GM23248 (cell line): ENCODE measurements at places on chromosomes 7 and 10.
A peak's percentile ranks its signal among the peaks of the same experiment; 100 is the strongest.

DNA sequence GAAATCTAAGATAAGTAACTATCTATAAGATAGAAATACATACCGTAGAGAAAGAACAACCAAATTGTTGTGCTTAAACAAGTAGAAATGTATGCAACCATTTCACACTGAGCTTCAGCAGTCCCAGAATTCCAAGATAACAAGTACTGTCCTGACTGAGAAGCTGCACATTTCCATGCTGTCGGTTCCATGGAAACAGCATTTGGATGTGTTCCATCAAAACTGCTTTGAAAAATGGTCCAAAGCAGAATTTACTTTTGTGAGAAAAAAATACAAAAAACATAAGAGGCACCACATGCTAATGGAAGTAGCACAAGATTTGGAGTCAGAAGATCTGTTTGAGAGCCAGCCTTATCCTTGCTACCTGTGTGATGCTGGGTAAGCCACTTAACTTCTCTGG is 92.6 kb downstream of the MTERF1 start:
- no peak for DNase-seq

DNA sequence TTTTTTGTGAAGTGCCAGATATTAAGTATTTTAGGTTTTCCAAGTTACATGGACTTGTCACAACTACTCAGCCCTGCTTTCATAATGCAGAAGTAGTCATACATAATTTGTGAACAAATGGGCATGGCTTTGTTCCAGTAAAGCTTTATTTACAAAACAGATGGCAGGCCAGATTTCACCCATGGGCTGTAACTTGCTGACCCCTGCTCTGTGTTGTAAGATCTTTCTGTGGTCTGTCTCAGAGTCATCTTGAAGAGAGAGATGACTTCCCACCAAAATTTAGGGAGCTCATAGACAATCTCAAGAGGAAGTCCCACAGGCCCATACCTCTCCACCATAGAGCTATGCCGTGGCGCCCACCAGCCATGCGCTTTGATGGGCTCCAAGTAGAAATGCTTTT is 616.1 kb downstream of the LRMDA start:
- DNase-seq, result no peak

DNA sequence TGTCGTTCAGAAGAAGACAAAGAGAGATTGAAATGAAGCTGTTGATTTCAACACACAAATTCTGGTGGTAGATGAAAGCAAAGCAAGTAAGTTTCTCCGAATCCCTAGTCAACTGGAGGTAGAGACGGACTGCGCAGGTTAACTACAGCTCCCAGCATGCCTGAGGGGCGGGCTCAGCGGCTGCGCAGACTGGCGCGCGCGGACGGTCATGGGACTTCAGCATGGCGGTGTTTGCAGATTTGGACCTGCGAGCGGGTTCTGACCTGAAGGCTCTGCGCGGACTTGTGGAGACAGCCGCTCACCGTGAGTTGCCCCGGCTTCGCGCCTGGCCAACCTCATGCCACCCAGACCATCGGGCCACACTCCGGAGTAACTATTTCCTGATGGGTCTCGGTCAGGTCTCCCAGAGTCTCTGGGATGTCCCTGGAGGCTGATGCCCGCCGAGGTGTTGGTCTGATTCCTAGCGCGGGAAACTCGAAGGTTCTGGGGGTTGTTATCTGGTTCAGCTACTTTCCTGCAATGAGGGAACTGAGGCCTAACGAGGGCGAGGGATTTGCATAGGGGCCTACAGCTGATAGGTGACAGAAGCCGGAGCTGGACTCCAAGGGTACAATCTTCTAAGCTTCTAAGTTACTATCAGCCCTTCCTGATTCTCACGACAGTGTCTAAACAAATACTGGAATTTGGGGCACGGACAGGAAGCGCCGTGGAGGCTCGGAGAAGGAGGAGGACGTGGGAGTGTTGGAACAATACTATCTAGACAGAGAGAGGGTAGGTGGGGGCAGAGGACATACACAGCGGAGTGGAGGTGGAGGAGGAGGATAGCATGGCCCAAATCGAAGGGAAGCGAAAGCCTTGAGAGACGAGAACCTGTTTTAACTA is at the start of gene RPP30:
RPP30 (plus strand) TSS at position 209 of the 882 bp plus-strand sequence; CDS start at position 222, 13 bp downstream.
- peak; percentile 93 for DNase-seq

DNA sequence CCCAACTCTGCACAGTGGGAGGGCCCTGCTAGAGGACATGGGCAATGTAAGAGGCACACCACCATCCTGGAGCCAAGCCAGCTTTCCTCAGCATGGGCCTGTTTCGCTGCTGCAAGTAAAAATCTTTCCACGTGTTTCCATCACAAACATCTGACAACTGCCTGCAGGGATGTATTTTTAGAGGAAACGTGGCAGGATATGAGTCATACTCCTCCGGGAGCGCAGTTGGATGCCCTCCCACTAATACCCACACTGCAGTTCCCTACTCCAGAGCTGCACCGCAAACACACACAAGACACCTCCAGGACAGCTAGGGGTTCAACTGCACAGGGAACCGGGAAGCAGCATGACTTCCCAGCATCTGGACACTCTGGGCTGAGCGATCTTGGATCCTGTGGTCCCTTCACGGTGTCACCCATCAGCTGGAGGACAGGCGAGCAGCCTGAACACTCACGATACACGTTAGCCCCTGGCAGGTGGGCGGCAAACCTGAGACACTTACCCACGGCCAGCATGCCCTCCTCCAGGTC is 26.1 kb downstream of the PLAC9 start:
- DNase-seq, result peak; percentile 96

DNA sequence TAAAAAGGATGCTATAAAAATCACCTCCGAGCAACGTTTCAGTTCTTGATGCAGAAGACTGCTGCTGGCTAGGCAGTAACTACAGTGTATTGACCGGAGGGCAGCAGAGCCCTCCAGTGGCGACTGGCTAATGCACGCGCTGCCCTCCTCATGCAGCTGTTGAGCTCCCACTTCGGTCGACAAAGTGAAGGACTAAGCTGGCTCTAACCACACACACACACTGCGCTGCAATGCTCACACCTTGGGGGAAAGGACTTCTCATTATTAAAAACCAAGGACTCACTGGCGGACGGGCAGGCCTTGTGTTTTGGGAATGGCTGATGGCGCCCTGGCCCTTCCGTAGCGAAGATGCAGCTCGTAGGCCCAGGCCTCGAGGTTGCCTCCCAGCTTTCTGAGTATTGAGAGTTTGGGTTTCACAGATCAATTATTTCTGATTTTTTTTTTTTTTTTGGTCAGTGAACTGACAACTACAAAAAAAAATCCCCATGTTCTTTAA is 120.9 kb upstream of the DIP2C start:
- no peak for DNase-seq

DNA sequence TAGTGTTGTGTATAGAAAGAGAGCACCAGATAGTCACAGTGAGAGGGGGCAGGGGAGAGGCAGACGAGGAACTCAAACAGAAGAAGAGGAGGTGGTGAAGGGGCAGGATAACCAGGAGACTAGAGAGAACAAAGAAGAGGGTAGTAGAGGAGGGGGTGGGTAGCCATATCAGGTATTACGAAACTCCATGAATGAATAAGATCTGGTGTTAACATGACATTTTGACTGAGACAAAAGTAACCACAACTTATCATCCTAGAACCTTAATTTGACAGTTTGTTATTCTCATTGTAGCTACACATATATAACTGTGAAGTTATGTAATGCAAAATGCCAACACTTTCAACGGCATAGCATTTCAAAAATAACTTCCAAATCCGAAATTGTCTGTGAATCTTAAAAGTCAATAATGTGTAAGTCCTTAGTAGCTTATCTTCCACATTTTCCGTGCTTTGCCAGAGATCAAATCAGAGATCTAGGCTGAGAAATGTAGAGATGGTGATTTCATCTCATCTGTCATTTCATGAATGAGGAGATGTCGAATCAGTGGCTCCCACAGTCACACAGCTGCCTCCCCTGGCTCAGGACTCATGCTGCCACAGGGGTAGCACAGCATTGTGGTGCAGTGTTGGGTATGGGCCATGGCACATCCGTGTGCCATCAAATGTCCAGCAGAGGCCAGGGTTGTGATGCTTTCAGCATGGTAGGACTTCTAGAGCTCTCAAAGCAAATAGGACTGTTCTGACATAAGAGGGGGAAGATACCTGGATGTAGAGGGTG is 202.1 kb downstream of the HECW1 start:
- DNase-seq, result no peak

- DNase-seq, result peak; percentile 70
Measured at GRCh38 chr7:33186192-33186591, 56.8 kb downstream of the BBS9 start.

GRCh38 chr7:42426163-42426562 is 189.2 kb upstream of the GLI3 start:
- peak; percentile 12 for DNase-seq

GRCh38 chr10:57420881-57421280 is 846.8 kb downstream of the IPMK start:
- DNase-seq, result no peak

- peak; percentile 61 for DNase-seq
Measured at GRCh38 chr7:70288781-70289456, 690.6 kb downstream of the AUTS2 start.

- DNase-seq, result peak; percentile 66
Measured at GRCh38 chr7:151565541-151565940, 45.8 kb upstream of the RHEB start.

- DNase-seq, result no peak
Measured at GRCh38 chr7:157441023-157441399, 104.2 kb downstream of the DNAJB6 start.

DNA sequence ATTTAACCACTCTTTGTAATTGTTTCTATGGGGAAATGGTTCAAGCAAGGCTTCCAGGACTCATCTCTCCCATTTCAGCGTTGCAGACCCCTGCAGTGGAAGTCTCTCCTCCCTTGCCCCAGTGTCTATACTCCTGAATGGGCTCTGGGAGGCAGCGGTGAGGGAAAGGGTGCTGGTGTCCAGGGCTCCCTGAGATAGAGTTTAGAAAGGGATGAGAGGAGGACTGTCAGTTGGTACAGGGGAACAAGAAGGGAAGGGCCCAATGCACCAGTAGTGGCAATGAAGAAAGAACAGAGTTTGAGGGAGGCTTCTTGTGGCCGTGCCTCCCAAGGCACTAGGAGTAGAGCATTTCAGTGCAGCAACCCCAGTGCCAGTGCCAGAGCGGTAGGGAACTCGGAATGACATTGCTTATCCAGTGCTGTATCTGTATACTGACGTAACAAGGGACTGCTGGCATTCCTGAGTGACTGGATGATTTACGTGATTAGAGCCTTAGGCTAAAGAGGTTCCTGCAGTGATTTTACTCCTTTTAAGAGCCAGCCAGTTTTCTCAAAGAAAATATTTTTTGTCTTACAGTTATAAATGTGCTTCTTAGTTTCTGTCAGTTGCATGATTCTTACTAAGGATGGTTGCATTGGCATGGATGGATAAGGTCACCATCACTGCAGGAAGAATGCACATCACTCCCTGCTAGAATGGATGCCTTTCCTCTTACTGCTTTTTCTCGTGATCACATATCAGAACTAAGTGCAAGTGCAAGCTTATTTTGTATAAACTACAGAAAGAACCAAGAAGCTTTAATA is 28.0 kb downstream of the PRPF18 start:
- DNase-seq, result peak; percentile 10

- DNase-seq, result peak; percentile 93
Measured at GRCh38 chr10:120607016-120607709, 150.1 kb downstream of the PLPP4 start.

- DNase-seq, result no peak
Measured at GRCh38 chr10:78776756-78777155, 292.0 kb upstream of the ZMIZ1 start.

GRCh38 chr10:109259293-109259692 is 664.0 kb downstream of the XPNPEP1 start:
- DNase-seq, result peak; percentile 47

DNA sequence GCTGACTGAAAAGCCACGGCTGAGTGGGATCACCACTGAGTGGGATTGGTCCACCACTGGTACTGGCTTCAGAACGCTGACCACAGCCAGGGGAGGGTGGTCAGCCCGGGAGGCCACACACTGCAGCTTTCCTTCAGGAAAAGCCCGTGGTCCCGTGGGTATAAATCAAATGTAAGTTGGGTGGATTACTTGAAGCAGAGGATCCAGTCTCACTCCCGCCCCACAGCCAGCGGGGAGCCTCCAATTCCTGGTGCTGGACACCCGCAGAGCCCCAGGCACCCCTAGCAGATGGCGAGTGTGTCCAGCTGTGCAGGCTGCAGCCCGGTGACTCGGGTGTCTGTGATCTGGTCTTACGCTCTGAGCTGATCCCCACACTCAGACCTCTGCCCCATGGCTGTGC is 231.1 kb upstream of the ZNF32 start:
- no peak for DNase-seq

GRCh38 chr7:76065016-76065612 is 17.2 kb downstream of the MDH2 start:
- no peak for DNase-seq

DNA sequence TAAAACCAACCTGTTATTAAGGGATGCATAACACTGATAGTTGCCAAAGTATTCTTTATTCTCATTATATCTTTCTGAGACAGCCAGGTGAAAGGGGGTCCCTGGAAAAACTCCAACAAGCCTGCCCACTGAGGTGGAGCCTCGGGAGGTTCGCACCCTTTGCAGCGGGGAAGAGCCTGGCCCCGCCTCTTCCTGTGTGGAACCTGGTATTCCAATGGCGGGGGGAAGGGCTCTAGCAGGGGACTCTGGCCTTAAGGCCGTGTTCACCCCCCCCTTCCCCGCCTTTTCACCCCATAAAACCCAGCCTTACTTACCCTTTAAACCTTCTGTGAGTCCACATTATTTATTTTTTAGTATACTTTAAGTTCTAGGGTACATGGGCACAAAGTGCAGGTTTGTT is 62.4 kb upstream of the PDK4 start:
- DNase-seq, result no peak

DNA sequence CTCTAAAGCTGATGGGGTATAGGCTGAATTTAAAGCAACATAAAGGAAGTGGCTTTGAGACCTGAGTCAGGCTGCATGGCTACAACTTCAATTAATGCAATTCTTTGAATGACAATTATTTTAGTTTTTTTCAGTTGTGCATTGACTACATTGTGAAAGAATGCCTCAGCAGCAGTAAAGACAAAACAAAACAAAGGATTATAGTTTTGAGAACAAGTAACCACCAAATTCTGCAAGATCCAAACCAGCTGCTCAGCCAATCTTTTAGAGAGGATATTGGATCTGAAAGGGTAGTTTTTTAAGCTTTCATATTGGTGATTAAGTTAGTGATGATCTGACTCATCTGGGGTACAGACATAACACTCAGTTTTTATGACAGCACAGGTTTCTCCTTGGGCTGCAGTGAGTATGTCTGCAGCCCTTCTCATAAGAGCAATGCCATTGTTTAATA is 40.6 kb upstream of the ABCA13 start:
- peak; percentile 53 for DNase-seq

DNA sequence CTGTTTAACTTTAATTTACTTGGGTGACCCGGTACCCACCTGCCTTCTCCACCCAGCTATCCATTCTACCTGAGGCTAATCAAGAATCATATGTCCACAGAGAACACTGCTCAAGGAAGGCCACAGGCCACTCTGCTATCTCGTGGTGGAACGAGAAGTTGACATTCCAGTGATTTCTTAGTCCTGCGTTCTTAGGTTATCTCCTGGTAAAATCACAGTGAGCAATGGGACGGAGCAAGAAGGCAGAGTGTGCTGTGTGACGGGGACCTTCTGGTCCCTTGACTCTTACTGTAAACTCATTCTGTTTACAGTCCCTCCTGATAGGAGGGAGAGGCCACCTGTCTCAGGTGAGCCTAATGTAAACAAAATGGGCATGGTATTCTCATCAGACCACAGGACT is 256.6 kb downstream of the TNS3 start:
- no peak for DNase-seq

- DNase-seq, result peak; percentile 72
Measured at GRCh38 chr10:122435212-122435827, 19.1 kb upstream of the ARMS2 start.

GRCh38 chr10:70562036-70562755 is 40.3 kb downstream of the PRF1 start:
- no peak for DNase-seq

GRCh38 chr10:59079386-59080226 is 96.8 kb upstream of the PHYHIPL start:
- DNase-seq, result peak; percentile 65
